ENCODE measurements at places on chromosomes 2 and 18.

DNA sequence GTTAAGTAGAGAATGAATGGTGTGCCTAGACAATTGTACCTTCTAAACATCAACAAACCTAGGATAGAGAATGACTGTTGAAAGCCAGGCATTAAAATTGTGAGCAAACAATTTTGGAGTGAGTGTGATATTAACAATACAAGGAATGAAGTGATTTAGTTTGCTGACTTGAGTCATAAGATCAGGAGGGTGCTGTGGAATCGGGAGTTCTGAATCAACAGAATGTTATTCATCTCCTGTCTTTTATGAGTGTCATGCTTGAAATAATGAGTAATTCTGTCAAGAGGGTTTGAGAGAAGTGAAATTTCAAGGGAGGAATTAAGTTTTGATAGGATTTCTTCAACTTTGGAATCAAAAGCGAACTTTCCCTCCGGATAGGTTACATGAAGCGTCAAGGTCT lies 214.4 kb upstream of the DSEL start:
- no peak for DNase-seq

DNA sequence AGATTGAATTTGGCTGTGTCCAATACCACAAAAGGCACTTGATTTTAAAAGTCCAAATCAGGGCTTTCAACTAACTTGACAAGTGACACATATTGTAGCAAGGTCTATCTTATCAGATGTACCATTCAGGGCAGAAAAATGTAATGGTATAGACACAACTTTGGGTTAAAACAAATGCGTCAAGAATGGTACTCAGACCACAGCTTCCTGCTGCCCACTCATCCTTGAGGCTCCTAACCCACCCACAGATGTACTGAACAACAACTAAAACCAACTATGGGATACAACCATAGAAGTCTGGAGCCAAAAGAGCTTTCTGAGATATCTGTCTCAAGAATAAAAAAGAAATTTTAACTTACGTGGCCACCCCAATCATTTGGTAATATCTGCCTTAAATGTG lies 105.2 kb downstream of the RBM43 start:
- no peak for DNase-seq

DNA sequence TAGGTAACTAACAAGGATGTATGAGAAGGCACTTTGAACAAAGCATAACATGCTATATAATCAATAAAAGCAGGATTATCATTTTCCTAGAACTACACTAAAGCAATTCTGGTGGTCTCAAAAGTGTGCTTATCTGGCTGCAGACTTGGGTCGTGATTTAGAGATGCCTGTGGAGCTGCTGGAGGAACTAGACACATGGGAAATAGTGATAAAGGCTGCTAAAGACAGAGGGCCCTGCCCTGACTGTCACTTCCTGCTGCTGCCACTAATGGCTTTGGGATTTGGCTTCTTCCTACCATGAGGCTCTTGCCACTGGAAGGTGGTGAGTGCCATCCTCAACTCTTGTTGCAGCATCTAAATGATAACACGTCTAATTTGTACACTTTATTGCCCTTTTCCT lies 22.5 kb downstream of the TMEM178A start:
- DNase-seq = no peak

- DNase-seq = no peak
Measured at GRCh38 chr2:129877795-129878775, 101.4 kb upstream of the RAB6C start.

GRCh38 chr2:186995092-186995491 lies 146.1 kb upstream of the ZSWIM2 start:
- no peak for DNase-seq

DNA sequence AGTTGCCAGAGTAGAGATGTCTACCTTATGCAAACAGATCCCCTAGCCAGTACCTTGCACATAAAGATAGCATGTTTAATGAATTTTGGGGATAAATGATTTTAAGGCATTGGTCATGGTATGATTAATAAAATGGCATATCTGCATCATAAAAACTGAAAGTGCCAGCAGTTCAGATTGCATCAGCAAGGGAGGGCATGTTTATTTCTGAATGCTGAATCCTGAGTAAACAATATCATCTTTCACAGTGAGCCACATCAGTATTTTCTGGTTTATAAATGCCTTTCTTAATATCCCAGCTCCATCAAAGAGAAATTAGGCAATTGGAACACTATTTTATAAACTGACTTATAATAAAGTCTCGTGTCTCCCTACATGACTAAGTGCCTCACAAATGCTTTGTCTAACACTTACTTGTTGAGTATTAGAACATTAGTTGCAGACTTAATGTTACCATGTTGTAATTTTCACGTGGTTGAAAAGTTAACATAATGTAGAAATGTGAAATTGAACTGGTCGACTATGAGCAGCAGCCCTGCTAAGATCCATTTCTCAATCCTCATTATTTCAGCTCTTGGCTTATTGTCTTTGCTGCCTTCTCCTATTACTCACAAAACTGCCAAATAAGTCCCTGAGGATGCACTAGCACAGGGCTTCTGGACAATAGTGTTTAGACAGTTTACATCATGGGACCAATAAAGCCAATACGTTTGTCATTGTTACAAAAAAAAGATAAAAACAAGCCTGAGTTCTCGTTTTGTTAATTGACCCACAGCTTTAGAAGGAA lies 48.0 kb downstream of the LANCL1 start:
- no peak for DNase-seq

GRCh38 chr2:203982276-203982675 lies 45.7 kb downstream of the ICOS start:
- DNase-seq = no peak

- DNase-seq = no peak
Measured at GRCh38 chr2:236858661-236859060, 227.0 kb upstream of the COPS8 start.
